IPS DF 19.7 (cell line): ENCODE measurements at places on chromosomes 3 and 15.

- DNase-seq, result no peak
These were observed 173.6 kb downstream of the UBE2E2 start for GRCh38 chr3:23376516-23377248.

DNA sequence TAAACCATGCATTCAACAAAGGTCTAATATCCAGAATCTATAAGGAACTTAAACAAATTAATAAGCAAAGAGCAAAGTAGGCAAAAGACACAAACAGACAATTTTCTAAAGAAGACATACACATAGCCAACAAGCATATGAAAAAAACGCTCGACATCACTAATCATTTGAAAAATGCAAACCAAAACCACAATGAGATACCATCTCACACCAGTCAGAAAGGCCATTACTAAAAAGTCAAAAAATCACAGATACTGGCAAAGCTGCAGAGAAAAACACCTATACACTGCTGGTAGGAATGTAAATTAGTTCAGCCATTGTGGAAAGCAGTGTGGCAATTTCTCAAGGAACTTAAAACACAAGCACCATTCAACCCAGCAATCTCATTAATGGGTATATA lies 53.8 kb downstream of the FSIP1 start:
- no peak for DNase-seq

DNA sequence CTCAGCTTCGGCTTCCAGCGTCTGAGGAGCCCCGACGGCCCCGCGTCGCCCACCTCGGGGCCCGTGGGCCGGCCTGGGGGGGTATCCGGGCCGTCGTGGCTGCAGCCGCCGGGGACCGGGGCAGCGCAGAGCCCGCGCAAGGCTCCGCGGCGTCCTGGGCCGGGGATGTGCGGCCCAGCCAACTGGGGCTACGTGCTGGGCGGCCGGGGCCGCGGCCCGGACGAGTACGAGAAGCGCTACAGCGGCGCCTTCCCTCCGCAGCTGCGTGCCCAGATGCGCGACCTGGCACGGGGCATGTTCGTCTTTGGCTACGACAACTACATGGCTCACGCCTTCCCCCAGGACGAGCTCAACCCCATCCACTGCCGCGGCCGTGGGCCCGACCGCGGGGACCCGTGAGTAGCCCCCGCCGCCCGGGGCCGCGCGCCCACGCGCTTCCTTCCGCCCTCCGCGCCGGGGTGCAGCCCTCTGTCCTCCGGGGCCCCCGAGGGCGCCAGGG lies 462 bp downstream of the EDEM1 start:
- no peak for DNase-seq

- DNase-seq, result no peak
These were observed 15.3 kb upstream of the RAMAC start for GRCh38 chr15:82970696-82971095.

GRCh38 chr3:47323431-47324277 lies 40.9 kb downstream of the KLHL18 start:
- no peak for DNase-seq

DNA sequence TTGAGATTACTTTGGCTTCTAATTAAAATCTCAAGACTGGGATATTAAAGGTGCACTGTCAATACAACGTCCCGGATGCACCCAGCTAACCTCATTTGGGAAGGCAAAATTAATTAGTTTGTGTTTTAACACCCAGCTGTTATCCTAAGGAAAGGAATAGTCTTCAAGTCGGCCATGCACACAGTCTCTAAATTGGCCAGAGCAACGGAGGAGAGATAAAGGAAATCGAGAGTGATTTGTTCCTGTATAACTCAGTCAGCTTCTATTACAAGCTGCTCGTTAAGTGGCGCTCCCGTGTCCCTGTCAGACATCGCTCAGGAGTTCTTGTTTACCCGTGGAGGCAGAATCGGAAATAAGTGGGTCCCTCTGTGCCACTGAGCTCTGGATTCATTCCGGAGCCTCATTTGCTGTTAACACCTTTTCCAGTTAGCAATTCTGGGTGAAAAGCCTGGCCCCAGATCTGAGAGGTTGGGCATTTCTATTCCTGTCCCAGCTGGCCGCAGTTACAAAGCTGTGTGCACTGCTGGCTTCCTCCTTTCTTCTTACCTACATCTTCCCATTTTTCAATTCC lies 63.9 kb downstream of the ST8SIA2 start:
- no peak for DNase-seq

DNA sequence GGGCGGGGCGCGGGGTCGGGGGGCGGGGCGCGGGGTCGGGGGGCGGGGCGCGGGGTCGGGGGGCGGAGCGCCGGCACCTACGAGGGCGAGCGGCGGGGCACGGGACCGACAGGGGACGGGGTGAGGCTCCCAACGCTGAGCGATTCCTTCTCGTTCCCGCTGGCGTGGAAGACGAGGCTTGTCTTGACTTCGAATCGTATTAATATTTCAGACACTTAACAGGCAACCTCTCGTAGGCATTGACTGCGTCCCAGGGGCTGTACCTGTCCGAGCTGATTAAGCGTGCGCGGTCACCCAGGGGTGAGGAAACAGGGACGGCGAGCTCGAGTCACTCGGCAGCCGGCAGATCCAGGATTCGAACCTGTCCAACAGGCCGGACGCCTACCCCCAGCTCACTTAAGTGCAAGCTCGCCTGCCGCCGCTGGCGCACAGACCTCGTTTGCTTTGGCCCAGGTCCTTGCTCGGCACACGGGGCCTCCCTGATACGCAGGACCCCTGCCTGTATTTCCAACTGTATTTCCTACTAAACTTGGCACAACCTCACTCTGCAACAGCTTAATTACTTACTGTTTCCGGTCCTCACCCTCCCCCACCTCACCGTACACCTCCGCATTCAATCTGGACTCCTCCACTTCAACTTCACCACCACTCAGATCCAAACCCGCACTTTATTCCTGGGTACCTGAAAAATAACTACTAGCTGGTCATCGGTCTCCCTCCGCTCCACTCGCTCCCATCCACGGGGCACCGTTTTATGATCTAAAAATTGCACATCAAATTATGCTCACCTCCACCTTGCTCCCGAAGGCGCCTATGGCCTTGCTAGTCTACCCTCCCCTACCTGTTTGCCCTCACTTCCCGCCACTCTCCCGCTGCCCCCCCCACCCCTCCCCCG lies 722 bp upstream of the ZXDC start:
- DNase-seq, result no peak

- DNase-seq, result no peak
These were observed 101.1 kb upstream of the THRB start for GRCh38 chr3:24595796-24596195.

DNA sequence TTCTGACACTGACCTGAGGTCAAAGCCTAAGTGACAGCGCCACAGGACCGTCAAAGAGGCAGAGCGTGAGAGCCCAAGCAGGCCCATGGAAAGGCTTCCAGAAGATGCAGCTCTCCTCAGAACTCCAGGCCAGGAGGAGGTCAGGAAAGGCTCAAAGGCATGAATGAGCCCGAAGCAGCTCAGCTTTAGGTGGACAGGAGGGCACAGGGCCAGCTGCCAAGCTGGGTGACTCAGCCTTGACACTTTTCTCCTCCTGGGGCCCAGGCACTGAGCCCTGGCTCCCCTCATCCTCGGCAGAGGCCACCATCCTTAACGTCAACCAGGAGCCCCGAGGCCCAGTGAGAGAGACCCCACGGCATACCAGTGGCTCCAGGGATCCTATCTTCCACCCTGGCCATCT lies 62.9 kb downstream of the ADCY5 start:
- DNase-seq, result no peak

DNA sequence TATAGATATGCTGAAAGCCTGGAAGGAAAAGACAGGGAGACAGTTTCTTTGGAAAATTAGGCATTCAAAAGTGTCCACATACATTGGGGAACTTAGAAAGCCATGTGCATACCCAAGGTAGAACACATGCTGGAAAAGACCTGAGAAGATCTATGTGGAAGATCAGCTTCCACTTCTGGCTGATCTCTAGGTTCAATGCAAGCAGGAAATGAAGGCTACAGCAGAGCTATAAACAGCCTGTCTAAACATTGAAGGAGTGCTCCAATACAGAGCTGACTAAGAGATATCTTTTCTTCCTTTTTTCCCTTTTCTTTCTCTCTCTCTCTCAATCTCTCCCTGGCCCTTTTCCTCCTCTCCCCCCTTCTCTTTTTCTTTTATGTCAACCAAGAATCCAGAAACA lies 73.6 kb upstream of the TCF12 start:
- DNase-seq, result no peak

GRCh38 chr3:152258448-152259393 lies 10.0 kb upstream of the MBNL1 start:
- DNase-seq, result no peak

GRCh38 chr15:99416191-99417188 lies 149.3 kb upstream of the MEF2A start:
- no peak for DNase-seq

- no peak for DNase-seq
These were observed 1215.5 kb downstream of the ROBO2 start for GRCh38 chr3:78255403-78255802.

GRCh38 chr3:50350213-50350526 lies 405 bp downstream of the NPRL2 start:
- DNase-seq, result no peak

- DNase-seq, result no peak
These were observed 492.9 kb downstream of the GBE1 start for GRCh38 chr3:81268526-81268925.

DNA sequence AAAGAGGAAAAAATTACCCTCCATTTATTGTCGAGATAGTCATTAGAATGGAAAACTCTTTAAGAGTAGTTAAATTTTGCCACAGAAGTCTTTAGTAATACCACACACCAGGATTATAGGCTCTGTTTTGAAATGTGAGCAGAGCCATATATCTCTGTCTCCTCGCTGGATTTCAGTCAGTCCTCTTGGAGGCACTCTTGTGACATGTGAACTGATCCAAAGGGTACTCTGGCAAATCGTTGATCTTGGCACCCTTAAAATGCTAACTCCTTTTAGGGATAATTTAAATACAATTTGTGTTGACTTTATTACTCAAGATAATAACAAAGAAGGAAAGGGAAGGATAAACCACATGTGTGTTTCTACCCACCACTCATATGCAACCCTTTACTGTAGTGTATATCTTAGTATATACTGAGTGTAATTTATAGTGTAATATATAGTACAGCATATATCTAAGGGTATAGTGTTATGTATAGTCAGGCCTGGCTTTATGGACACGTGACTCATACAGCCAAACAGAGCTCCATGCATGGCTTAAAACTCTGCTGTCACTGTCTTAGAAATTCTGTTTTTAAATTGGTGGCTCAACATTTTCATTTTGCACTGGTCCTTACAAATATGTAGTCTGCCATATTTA lies 12.3 kb upstream of the KPNA4 start:
- DNase-seq, result no peak

DNA sequence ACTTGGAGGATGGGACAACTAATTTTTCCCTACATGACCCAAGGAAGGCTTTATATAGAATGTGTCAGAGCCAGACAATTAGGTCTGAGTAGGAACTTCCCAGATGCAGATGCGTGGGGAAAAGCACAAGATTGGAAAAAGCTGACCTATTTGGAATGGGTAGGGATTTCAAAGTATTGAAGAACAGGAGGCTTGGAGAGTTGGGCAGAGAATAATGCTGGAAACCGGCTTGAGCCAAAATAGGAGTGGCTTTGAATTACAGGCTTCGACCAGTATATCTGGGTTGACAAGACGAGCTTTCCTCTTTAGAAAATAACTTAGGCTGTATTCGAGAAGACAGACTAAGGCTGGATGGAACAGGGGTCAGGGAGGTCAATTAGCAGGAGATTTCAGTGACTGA lies 181.1 kb downstream of the GBE1 start:
- no peak for DNase-seq

- no peak for DNase-seq
These were observed 283.2 kb downstream of the ZBTB20 start for GRCh38 chr3:114863848-114864247.

DNA sequence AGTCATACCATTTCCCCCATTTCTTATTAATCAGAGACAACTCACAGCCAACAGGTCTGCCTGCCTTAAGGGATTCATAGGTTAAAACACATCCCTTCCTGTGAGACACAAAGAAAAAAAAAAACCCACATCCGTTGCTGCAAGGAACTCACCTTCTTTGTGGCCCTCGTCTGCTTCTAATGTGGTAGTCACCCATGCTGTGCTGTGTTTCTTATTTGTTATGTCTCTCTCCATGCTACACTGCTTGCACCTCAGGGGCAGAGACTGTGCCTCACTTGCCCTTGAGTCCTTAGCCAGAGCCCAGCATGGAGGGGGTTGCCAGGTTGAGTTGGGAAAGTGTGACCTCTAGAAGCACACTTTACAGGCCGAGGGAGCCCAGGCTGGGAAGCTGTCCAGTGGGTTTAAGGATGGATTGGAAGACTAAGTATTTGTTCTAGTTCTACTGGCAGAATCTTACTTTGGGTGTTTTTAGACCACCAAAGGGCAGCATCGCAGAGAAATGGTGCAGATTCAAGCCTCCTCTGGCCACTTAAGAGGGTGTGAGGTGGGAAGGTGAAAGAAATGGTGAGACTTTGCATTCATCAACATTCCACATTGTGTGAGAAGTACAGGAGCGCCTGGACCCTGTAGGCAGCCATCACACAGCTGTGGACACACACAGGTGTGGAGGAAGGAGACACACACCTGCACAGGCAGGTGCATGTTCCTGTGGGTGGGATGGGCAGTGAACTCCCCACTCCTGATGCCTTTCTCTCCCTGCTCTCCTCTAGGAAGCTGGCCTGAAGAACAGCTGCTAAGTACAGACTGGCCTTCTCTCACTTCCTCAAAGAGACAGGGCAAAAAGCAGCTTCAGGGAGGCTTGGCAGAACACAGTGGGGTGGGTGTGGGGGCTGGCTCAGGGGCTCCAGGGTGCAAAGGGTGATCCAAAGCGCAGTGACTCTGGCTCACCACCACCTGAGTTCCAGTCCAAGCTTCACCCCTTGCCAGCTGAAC lies 48.8 kb downstream of the GLB1 start:
- no peak for DNase-seq

DNA sequence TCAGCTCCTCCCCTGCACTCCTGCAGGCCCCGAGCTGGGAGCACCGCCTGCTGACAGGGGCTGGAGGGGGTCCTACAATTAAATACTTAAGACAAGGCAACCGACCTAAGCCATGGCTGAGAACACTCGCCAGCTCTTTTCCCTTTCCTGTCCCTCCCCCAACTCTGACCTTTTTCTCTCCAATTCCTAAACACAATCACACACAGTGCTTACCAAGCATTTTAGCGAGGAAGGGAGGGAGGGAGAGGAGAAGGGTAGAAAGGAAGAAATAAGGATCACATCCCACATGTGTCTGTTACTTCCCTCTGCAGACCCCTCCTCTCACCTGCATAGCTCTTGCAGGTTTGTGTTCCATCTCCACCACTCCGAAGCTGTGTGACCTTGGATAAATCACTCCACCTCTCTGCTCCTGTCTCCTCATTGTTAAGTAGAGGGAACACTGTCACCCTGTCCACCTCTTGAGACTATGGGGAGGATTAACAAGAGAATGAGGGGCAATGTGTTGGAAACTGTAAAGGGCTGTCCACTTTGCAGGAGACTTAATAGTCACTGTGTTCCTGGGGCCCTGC lies 63.6 kb downstream of the CYP11A1 start:
- DNase-seq, result no peak

- DNase-seq, result no peak
These were observed 125.6 kb downstream of the ETFA start for GRCh38 chr15:76185716-76186115.

DNA sequence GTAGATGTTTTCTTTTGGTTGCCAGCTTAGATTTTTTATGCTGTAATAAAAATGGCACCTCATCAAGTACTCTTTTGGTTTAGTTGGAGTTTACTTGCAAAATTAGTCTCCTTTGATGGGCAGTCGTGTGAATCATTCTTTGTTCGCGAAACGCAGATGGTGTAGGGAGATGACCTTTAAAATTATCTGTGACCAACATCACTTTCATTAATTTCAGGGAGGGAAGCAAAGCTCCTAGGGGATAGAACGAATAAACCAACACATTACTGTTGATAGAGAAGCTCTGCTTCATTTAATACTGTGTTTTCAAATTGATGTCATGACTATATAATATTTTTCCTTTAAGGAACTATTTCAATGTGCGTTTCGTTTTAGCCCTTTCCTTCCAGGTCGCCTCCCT lies 67.4 kb downstream of the USP13 start:
- no peak for DNase-seq
